ENCODE measurements at places on chromosomes 4 and X.
A peak's percentile ranks its signal among the peaks of the same experiment; 100 is the strongest.

DNA sequence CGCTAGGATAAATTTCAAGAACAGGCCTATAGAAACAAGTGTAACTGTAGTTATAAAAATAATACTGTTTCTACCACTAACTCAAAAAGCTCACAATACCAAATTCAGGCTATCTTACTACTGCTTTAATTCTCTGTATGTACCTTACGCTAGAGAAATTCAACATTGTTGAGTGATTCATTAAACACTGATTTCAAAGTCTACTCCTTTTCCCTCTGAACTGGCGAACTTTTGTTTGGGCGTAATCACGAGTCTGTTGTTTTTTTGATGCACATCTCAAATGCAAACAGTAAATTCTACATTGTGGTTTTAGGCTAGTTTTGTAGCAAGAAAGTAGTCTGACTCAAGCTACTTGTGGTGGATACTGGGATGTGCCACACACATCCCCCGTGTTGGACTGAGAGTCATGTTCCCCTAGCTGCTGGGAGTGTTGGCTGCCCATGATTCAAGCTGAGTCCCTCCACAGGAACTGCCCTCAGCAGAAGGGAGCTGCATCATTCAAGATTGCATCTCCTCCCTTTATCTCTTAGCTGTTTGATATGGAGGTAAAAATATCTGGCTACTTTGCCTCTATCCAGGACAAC is 406.1 kb downstream of the RAPGEF2 start:
- DNase-seq = no peak

- DNase-seq = no peak
Observed at GRCh38 chr4:122584519-122584918, 36.3 kb downstream of the IL21 start.

DNA sequence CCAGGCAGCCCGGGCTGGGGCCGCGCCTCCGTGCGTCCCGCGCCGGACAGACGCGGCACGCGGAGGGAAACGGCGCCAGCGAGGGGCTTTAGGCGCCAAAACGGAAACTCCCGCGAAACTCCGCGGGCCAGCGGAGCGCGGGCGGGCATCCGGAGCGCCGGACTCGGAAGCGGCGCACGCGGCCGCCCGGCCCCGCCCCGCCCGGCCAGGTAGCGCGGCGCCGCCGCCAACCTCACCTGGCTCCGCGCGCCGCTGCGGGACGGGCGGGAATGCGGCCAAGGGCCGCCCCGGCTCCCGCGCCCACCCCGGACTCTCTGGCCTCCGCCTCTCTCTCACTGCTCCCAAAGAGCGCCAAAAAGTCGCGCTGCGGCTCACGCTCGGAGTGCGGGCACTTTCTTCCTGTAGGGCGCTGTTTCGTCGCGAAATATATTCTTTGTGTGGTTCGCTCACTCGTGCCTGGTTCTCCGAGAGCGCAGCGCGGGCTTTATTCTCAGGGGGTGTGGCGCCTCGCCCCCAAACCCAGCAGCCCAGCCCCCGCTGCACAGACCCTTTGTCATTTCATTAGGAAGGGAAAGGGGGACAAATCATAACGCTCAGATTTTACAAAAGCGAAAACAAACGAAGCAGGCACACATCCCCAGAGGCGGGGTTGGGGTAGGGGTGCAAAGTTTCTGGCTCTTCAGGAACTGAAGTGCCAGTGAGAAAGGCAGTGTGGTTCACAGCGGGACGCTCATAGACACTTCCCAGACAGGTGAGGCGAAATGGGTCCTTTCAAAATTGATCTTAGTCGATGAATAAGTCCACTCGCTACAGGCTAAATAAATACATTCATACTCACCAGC is 961 bp upstream of the MBNL3 start:
- peak; percentile 27 for DNase-seq

- DNase-seq = no peak
Observed at GRCh38 chr4:55031158-55031557, 94.2 kb downstream of the KDR start.

- peak; percentile 61 for DNase-seq
Observed at GRCh38 chrX:64204701-64205440, 637 bp downstream of the AMER1 start.

DNA sequence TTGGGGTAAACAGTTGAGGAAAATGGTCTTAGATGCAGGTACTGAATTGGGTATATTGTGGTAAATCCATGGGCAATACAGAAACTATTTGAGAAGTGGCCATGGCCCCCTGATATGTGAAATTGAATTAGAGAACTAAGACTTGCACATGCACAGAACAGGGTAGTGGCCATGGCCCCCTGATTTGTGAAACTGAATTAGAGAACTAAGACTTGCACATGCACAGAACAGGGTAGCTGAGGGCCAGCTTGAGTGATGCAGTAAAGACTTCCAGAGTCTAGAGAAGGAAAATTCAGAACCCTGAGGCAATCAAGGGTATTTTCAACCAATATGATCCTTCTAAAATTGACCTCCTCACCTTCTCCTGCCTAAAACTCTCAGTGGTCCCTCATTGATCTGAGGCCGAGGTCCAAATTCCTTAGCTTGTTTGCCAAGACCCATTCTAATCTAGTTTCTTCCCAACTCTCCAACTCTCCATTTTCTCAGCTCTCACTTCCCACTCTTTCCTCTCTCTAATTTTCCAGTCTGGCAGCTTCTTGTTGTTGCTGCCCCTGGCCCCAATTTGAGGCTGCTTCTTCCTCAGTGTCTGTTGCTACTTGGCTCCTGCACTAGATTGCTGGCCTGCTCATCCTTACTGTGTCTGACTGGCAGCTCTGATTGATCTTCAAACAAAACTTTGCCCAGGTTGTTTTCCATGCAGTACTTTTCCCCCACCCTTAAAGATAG is 72.4 kb downstream of the FRAS1 start:
- DNase-seq = no peak

DNA sequence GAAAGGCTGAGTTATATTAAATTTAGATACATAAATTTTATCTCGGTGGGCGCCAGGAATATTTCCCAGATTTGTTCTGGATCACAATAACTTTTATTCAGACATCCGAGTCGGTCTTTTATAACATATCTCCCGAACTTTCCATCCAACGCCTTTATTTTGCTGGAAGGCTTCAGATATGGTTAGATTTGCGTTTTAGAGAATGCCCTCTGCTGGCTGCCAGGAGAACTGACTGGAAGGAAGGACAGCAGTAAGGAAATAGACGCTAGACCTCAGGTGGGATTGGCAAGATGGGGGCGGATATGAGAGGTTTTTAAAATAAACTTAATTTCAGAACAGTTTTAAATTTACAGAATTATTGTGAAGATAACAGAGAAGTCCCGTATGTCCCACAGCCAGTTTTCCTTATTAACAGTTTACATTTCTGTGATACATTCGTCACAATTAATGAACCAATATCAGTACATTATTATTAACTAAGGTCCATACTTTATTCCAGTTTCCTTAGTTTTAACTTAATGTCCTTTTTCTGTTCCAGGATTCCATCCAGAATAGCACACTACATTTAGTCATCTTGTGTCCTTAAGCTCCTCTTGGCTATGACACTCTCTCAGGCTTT is 4.6 kb upstream of the KANTR start:
- peak; percentile 43 for DNase-seq

- no peak for DNase-seq
Observed at GRCh38 chr4:157172011-157172410, 48.5 kb upstream of the GRIA2 start.

- DNase-seq = no peak
Observed at GRCh38 chr4:153160821-153161220, 43.4 kb upstream of the TRIM2 start.

DNA sequence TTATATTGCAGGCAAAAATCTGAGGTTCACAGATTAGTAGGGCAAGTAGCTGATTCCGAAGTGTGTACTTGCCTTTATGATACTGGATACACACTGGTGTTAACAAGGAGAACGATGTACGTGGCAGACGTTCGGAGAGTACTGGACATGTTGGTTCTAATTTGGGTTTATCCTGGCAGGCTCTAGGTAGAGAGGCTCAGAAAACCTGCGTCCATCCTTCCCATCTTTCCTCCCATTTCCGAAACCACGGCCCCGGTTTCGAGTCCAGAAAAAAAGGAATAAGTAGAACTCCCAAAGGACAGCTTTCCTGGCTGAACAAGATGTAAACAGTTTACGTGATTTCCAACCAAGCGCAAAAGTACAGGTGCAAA is 351 bp upstream of the SLC30A9 start:
- no peak for DNase-seq

GRCh38 chr4:128225148-128225547 is 62.5 kb downstream of the PGRMC2 start:
- no peak for DNase-seq

DNA sequence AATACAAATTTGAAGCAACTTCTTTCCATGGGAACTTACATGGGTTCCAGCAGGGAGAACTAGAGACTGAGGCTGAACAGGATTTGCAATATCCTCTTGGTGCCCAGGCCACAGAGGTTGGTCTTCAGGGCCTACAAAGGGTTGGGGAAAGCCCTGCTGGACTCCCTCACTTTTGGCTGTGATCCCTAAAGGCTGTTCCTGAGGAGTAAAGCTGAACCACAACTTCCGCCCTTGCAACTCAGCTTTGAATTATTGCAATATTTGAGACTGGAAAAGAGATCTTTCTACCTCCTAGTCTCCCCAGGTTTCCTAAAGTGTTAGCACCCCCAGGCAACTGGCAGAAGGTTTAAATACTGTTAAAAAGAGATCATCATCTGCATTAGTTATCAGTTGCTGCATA is 26.9 kb downstream of the DCHS2 start:
- no peak for DNase-seq

DNA sequence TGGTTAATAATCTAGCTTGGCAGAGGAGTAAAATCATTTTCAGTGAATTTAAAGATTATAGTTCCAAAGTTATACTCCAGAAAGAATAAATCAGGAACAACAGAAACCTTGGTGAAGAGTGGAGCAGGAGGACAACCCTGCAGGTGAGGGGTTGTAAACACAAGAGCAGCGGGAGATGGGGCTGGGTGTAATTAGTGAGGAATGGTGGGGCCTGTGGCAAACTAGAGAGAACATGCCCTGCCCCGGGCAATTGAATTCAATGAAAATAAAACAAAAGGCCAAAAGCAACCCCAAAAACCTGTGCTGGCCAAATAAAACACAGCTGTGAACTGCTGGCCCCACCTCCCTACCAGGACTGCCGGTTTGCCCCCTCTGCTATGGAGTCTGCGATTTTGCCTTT is 325.2 kb downstream of the NR3C2 start:
- no peak for DNase-seq

- DNase-seq = no peak
Observed at GRCh38 chr4:149465955-149466354, 349.7 kb downstream of the IQCM start.

- DNase-seq = no peak
Observed at GRCh38 chr4:170271723-170272122, 182.0 kb upstream of the AADAT start.

DNA sequence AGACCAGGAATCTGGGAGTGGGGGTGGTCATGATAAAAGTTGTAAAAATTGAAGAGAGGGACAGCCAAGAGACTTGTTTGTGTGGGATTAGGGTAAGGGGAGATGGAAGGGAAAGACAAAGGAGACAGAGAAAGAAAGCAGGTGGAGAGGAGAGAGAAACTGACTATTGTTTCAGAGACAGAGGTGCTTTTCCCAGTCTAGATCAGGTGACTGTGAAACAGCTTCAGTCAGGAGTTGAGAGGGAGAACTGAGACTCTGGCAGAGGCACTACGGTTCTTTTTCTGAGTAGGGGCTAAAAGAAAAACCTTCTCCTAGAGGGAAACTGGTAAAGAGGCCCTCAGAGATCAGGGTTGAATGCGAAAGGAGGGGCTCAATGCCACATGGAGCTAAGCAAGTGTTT is 106.4 kb downstream of the KDR start:
- DNase-seq = no peak

GRCh38 chr4:77697860-77698590 is 92.4 kb downstream of the CXCL13 start:
- DNase-seq = no peak

GRCh38 chr4:169094656-169095231 is 84.7 kb upstream of the CBR4 start:
- no peak for DNase-seq

DNA sequence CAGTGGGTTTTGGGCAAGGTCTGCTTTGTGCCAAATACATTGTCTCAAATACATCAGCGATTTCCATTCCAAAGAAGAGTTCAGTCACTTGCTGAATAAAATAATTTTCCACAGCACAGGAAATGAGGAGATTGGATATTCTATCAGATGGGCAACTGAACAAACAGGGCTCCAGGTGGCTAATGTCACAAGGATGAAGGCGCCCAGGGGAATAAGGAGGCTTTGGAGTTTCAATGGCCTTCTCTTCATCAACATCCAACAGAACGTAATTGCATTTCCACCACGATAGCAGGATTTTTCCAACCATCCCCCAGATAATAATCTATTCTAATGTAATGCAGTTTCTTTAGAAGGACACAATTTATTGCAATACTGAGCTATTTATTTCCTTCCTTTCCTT is 104.7 kb upstream of the KLHL13 start:
- peak; percentile 31 for DNase-seq

- DNase-seq = no peak
Observed at GRCh38 chr4:110088670-110089069, 109.7 kb downstream of the ELOVL6 start.

DNA sequence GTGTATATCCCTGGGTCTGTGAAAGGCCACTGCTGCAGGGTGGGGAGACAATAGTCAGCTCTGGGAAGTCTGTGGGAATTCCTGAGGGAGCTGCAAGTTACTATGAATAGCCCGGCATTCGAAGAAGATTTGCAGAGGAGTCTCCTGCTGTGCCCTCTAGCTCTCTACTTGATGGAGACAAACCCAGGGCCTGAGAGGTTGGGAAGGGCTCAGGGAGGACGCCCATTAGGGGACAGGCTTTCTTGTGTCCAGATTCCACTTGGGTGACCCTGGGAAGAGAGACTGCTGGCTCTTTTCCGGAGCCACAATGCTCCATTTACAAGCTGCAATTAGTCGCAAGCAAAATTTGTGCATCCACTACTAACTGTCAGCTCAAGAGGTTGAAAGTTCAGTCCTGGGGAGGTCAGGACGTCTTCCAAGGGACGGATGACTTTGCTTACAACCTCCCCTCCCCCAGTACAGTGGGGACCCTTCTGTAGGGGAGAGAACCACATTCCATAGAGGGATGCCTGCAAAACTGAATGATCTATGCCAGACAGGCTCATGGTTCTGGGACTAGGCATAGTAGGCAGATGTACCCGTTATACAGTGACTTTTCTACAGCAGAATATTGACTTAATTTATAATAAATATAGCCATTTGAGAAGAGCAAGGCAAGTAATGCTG is 48.2 kb upstream of the PHOX2B start:
- peak; percentile 34 for DNase-seq

GRCh38 chrX:119537487-119537886 is 27.7 kb downstream of the STEEP1 start:
- no peak for DNase-seq

Measured in glutamatergic neuron (in vitro differentiated cells).